ENCODE measurements at places on chromosomes 6 and 20.

GRCh38 chr20:15220778-15221565 is 883.6 kb upstream of the FLRT3 start:
- DNase-seq = peak; percentile 59

- no peak for DNase-seq
Measured at GRCh38 chr6:72595812-72596211, 26.1 kb upstream of the KCNQ5 start.

- DNase-seq = no peak
Measured at GRCh38 chr6:74755196-74755595, 450.7 kb downstream of the COL12A1 start.

GRCh38 chr6:73747289-73747688 is 51.3 kb downstream of the CD109 start:
- no peak for DNase-seq

- no peak for DNase-seq
Measured at GRCh38 chr6:166830185-166830890, 126.0 kb downstream of the RNASET2 start.

- DNase-seq = peak; percentile 86
Measured at GRCh38 chr6:136102991-136103688, 147.0 kb downstream of the MTFR2 start.

All from dermis blood vessel endothelial cell (primary cell).